ENCODE measurements at places on chromosomes 2 and 18.

DNA sequence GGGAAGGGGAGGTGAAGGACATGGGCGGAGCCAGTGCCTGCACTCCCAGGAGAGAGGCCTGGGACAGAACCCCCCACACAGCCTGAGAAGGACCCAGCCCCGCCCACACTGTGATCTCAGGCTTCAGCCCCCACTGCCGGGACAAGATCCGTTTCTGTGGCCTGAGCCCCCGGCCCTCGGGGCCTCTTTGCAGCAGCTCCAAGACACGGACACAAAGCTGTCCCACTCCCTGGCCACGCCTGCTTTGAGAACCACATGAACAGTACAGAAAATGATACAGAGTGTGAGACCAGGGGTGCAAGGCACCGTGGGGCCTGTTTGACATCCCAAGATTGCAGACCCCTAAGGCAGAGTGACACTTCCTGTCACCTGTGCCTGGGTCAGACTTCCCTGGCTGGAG lies 74.5 kb downstream of the TWIST2 start:
- peak; percentile 49 for DNase-seq

- DNase-seq, result no peak
These were observed 630.7 kb upstream of the HS6ST1 start for GRCh38 chr2:128949360-128949759.

GRCh38 chr2:19866771-19867170 lies 35.0 kb downstream of the TTC32 start:
- no peak for DNase-seq

GRCh38 chr2:217231212-217231611 lies 371.3 kb upstream of the TNP1 start:
- DNase-seq, result no peak

DNA sequence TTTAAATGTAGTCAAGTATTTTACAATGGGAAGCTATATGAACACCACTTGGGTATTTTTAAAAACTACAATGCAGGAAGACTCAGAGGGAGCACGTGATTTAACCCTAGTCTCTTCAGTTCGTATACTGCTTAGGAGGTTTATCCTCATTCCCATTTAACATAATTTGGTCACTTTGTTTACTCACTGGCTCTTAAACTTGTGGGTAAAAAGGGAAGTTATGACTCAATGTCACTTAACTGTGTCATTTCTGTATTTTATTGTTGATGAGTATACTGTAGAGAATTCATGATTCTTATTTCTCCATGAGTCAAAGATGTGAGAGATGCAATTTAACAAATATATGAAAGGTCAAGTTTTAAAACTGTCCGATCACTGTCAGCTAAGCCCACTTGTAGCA lies 48.2 kb downstream of the SLC66A3 start:
- DNase-seq, result no peak

GRCh38 chr18:37175727-37176620 lies 347.0 kb downstream of the KIAA1328 start:
- DNase-seq, result no peak

- DNase-seq, result no peak
These were observed 390.3 kb upstream of the GALNT5 start for GRCh38 chr2:156867201-156867600.

DNA sequence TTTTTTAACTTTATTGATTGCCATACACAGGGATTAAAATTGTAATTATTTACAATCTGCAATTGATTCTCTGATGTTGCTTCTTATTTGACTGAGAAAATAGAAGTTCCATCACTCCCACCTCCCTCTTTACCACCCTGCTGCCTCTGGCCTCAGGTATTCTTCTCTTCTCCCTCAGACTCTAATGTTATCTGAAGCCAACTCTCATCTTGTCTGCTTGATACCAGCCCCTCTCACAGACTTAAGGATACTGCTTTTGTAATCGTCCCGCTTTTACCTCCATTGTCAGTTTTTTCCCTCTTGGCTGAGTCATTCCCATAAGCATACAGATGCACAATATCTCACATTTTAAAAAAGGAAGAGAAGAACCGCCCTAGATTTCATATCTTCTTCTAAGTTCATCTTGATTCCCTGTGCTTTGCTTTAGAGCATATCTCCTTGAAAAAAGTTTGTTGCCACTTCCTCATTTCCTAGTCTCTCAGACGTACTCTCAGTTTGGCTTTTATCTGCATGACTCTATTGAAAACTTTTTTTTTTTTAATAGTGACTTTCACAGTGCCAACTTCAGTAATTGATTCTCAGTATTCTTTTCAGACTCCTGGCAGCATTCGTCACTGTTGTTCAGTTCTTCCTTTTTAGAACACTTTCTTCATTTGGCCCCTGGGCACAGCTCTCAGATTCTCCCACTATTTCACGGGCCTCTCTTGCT lies 31.1 kb downstream of the SPAG16 start:
- no peak for DNase-seq

GRCh38 chr2:45889620-45890370 lies 238.3 kb downstream of the PRKCE start:
- DNase-seq, result no peak

GRCh38 chr2:82275599-82275998 lies 1971.0 kb upstream of the LRRTM1 start:
- no peak for DNase-seq

DNA sequence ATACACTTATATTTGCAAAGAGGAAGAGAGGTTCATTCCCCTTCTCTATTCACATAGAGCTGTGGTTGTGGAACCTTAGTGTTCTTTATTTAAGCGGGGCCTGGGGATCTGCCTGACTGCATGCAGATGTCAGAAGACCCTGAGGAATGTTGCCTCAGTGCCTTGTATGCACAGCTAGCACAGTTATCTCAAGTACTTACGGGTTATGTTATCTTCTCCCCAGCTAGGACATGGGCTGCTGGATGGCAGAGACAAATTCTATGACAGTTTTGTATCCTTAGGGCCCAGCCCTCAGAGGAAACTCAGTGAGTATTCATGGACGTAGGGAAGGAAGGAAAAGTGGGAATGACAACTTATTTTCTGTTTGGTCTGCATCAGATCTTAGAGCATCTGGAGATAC lies 37.7 kb upstream of the RTN4 start:
- no peak for DNase-seq

DNA sequence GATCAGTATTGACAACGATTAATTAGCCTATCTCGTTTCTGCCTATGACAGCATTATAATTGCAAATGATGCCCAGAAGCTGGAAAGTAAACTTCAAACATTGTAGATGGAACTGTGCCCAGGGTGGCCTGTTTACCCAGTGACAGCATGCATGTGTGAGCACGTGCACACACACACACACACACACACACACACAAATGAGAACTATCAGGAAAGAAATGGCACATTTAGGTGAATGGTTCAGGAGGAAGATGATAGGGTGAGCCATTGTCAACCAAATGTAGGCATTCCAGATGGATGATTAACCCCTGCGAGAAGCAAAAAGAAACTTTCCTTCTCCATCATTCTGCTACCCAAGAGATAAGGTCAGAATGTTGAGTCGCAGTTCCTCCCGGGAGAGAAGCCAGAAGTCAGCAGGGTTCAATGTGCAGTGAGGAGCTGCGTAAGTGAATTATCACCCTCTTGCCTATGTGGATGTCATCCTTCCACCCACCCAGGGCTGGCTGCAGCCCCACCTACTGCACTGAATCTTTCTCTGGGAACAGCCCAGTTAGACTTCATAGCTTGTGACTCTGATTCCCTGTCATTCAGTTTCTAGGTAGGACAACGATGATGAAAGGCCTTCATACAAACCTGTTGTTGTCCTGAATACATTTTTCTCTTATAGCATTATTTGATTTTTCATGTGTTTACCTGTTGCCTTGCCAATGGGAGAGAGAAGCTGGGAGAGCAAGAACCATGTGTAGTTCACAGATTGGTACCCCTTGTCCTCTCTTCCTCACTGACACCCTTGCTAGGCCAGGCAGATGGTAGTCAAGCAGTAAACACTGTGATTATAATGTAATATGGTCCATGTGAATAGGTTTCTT lies 3.5 kb upstream of the APOB start:
- no peak for DNase-seq

DNA sequence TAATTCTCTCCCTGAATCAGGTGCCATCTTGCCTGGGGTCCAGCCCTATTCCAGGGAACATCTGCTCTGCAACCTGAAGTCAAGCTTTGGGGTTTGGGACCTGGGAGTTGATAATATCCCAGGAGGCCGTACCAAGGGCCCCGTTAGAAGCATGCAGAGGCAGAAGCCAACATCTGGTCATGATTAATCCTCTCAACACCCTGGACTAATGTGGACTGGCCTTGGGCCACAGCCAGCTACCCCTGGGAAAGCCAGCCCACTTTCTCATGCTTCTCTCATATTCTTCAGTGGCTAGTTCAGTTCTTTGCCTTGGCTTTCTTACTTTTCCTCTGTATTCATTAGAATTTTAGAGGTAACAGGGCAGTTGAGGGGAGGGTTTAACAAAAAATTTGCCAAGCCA lies 515.6 kb upstream of the NRP2 start:
- DNase-seq, result no peak

GRCh38 chr2:233936089-233936488 lies 18.9 kb downstream of the TRPM8 start:
- no peak for DNase-seq

DNA sequence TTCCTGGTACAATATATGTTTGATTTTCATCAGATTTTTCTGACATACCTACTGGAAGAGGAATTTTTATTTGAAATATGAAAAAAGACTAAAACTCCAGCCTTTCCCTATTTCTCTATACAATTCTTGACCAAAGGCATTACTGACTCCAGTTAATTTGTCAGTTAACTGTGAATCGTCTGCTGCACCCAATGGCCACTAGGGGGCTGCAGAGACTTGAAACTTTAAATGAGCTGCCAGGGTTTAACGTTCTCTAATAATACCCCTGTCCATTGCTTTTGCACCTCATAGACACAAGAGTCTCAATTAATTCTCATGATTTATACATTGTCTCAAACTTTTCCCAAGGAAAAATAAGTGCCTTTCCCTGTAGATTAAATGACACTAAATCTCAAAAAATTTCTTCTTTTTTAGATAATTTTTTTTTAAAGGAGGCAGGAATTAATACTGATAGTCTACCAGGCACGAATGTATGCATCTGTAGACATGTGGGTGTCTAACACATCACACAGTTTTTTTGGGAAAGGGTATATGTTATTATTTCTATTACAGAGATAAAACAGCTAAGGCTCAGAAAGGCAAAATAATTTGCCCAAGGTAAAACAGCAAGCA lies 1.8 kb upstream of the ALK start:
- DNase-seq, result no peak

GRCh38 chr2:193703411-193703810 lies 1508.7 kb upstream of the TMEFF2 start:
- DNase-seq, result no peak

GRCh38 chr2:147110962-147111361 lies 733.9 kb upstream of the ACVR2A start:
- DNase-seq, result no peak

DNA sequence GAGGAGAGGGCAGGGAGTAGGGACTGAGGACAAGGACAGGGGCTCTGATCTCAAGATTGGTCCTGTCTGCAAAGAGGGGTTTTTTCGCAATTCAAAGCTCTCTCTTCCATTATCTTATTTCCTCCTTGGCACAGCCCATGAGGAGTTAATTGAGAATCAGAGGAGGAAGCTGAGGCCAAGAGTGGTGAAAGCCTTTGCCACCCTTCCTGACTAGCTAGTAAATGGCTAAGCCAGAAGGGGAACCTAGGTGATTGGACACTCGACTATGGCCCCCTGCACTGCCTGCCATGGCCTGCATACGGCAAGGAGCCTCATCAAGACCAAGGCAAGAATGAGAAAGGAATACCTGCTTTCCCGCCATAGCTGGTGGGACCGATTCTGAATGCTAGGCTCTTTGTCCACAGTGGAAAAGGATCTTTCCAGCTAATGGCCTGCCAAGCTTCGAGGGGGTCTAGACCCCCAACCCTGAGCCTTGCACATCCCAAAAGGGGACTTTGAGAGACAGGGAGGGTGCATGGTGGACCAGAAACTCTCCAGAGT lies 237.9 kb downstream of the HAUS1 start:
- peak; percentile 67 for DNase-seq

- DNase-seq, result no peak
These were observed 9.7 kb upstream of the CIB4 start for GRCh38 chr2:26650713-26651469.

- DNase-seq, result no peak
These were observed 149.3 kb upstream of the ALPP start for GRCh38 chr2:232228971-232229894.

- no peak for DNase-seq
These were observed 145.2 kb downstream of the DTNB start for GRCh38 chr2:25528173-25528572.

GRCh38 chr18:47389210-47389609 lies 137.8 kb upstream of the SKOR2 start:
- DNase-seq, result no peak

GRCh38 chr2:164066095-164066494 lies 330.3 kb upstream of the FIGN start:
- DNase-seq, result no peak

DNA sequence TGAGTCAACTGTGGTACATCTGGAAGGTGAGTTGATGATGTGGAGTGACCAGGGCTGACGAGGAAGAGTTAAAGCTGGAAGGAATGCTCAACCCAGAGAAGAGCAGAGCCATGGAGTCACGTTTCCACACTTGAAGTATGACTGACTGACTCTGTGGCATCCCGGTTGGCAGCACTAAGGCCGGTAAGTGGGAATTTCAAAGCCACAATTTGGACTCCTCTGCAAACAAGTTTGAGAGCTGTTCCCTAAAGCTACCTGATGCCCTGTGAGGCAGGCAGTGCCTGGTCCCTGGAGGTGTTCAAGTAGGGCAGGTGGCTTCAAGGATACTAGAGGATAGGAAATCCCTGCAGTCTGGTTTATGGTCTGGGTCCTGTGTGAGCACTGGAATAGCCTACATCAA lies 69.3 kb upstream of the ITGB6 start:
- DNase-seq, result no peak

Measured in mesenteric fat pad (tissue), 1 donor.